ENCODE measurements at places on chromosomes 5 and 9. TPM values are rescaled to one million over a fixed set of nuclear protein-coding genes. Genes with fewer than 3 reads are reported as not detected.

GRCh38 chr5:58946230-58946629 lies 363.4 kb downstream of the RAB3C start:
- DNase-seq, result no peak

- no peak for DNase-seq
Measured at GRCh38 chr9:128164307-128164885, 4.3 kb downstream of the BBLN start.

DNA sequence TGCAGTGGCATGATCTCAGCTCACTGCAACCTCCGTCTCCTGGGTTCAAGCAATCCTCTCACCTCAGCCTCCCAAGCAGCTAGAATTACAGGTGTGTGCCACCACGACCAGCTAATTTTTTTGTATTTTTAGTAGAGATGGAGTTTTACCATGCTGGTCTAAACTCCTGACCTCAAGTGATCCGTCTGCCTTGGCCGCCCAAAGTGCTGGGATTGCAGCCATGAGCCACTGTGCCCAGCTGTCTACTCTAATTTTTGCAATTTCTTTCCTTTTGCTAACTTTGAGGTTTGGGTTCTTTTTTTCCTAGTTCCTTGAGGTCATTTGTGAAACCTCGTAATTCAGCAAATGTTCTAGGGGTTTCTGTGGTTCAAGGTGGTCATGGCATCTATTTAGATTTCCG lies 63.7 kb upstream of the PRLR start:
- DNase-seq, result no peak

Gene PCDHGA5
- total RNA-seq, result 3.9 TPM

GRCh38 chr5:148556835-148557234 lies 97.5 kb downstream of the HTR4 start:
- DNase-seq, result no peak

Gene FOXD1
- total RNA-seq, result 15.8 TPM

GRCh38 chr9:117677572-117677971 lies 26.6 kb upstream of the TLR4 start:
- no peak for DNase-seq

- peak; percentile 40 for DNase-seq
Measured at GRCh38 chr5:2128686-2129355, 246.1 kb upstream of the IRX4 start.

GRCh38 chr9:3243683-3244082 lies 282.1 kb downstream of the RFX3 start:
- no peak for DNase-seq

DNA sequence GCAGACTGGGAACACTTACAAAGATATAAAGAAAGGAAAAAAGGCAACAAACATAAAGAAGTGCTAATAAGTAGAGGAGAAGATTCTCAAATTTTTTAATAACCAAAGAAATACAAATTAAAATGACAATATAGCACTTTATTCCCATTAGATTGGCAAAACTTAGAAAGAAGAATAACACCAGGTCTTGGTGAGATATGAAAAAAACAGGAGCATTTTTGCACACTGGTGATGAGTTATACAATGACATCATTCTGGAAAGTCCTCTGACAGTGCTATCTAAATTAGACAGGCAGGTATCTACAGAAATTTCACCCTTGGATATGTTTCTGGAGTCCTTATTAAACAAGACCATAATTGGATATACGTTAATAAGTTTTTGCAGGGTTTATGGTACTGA lies 9.5 kb upstream of the SFXN1 start:
- DNase-seq, result no peak

DNA sequence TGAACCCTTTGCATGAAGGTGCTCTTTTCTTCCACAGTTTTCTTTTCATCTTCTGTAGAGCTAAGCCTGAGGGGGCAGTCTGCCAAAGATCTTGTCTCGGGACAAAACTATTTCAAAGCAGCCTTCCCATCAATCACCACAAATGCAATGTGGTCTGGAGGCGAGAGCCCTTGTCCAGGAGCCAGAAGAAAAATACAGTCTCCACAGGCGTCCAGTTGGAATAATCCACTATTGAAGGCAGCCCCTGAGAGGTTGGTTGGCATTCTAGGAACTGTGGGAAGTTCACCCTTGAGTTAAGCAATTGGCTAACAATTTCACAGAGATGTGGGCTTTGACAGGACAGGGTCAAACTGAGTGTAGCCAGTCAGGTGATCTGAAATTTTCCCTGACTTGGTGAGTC lies 72.0 kb downstream of the SEMA6A start:
- DNase-seq, result no peak

GRCh38 chr5:158153508-158153907 lies 294.6 kb upstream of the CLINT1 start:
- no peak for DNase-seq

DNA sequence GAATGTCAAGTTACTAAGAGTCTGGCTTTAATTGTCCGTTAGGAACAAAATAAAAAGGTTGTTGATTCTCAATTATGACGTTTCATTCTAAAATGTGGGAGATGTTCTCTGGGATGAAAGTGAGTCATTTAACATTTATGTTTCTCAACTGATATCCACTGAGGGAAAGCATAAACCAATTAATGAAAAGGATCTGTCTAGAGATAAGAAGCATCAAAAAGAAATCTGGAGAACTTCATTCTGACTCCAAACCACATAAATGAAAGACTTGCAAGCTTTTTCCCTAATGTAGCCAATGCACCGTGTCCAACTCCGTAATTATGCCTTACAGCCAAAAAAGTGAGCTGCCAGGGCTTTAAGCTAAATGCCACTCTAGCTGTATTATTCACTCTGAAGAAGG lies 654.2 kb downstream of the TLE1 start:
- DNase-seq, result no peak

- no peak for DNase-seq
Measured at GRCh38 chr5:86716121-86716520, 98.4 kb downstream of the COX7C start.

Gene DELE1
- 49.6 TPM for total RNA-seq

DNA sequence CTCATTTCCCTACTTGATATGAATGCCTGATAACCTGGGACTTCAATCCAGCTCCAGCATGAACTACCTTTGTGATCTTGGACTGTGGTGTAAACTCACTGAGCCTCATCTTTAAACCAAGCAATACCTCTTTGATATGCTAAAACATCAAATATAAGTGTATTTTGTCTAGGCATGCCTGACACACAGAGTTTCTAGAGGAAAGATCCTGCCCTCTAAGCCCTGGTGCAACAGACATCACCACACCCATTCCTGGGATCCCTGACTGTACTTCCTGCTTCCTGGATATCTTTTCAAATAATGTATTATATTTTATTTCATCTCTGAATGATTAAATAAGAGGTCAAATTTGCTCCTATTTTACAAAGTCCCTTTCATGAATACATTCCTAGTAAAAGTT lies 55.8 kb downstream of the ANXA2R start:
- DNase-seq, result no peak

DNA sequence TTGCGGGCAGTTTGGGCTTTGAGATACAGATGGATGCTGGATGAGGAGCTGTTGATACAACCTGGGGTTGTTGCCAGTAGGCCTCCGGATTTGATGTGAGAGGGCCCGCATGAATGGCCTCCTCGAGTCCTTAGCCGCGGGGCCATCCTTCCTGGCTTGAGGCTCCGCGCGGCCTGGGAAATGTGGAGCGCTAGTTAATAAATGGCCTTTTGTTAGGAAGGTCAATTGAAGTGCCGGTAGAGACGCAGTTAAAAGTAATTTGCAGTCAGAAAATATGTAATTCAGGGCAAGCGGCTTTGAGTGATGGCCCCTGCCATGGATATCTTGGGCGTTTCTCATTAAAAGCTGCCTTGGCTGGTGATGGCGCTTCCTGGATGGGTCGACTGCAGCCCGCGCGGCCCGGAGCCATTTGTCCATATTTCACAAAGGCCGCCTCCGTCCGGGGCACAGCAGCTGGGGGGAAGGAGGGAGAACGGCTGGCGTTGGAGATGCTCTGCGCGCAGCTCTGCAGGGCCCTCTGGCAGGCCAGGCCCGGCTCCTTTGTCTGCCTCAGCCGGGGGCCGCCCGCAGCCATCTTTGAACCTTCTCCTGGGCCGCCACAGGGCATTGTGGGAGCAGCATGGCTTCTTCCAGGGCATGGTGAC lies 11.2 kb downstream of the MVB12B start:
- no peak for DNase-seq

GRCh38 chr9:34446468-34446891 lies 11.9 kb downstream of the FAM219A start:
- DNase-seq, result no peak

- no peak for DNase-seq
Measured at GRCh38 chr5:40569546-40570270, 110.0 kb upstream of the PTGER4 start.

DNA sequence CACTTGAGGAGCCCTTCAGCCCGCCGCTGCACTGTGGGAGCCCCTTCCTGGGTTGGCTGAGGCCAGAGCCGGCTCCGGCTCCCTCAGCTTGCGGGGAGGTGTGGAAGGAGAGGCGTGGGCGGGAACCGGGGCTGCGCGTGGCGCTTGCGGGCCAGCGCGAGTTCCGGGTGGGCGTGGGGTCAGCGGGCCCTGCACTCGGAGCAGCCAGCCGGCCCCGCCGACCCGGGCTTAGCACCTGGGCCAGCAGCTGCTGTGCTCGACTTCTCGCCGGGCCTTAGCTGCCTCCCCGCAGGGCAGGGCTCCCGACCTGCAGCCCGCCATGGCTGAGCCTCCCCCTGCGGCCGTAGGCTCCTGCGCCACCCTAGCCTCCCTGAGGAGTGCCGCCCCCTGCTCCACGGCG lies 6.2 kb upstream of the SHB start:
- peak; percentile 62 for DNase-seq

DNA sequence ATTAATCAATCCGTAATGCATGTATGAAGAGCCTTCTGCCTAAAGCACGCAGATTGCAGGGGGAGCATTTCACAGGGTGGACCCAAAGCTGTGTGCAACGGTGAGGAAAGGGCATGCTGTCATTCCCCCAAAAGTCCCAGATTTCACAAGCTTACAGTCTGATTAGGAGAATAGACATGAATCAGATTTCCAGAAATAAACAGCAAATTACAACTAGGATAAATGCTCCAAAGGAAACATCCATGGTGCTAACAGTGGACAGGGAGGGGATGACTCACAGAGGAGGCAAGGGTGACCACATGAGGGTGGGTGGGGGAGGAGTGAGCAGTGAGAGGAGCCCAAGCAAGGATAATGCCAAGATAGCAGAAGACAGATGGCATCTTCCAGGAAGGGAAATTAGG lies 258.4 kb upstream of the TAS2R1 start:
- DNase-seq, result no peak

- no peak for DNase-seq
Measured at GRCh38 chr5:77816686-77817085, 40.5 kb upstream of the TBCA start.

DNA sequence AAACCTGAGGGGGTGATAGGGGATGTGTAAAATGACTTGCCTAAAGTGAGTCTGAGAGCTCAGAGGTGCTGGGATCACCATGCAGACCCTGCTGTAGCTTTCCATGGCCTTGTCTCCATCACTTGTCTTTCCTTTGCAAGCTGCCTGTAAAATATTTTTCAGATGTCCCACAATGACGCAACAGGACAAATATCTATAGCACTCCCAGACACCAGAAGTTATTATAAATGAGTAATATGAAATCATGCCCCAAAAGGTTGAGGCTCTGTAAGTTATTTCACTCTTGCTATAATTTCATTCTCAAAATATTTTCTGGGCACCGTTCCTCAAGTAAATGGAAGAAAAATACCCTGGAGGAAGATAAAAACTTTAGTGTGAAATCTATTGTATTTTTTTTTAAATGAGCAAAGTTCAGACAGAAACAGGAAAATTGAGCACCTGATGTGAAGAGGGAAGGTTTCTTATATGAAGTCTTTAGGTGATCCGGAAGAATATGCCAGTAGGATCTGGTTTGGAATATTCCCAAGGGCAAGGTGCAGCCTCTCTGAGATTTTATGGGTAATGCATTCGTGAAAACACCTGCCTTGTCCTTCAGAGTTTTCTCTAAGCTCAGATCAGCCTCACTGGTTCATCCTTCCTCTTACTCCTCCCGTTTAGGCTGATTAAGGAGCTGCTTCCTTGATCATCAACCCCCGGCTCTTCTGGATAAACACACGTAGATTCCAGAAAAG lies 138.3 kb upstream of the DMAC1 start:
- no peak for DNase-seq

Gene CARD9
- 3.9 TPM for total RNA-seq

DNA sequence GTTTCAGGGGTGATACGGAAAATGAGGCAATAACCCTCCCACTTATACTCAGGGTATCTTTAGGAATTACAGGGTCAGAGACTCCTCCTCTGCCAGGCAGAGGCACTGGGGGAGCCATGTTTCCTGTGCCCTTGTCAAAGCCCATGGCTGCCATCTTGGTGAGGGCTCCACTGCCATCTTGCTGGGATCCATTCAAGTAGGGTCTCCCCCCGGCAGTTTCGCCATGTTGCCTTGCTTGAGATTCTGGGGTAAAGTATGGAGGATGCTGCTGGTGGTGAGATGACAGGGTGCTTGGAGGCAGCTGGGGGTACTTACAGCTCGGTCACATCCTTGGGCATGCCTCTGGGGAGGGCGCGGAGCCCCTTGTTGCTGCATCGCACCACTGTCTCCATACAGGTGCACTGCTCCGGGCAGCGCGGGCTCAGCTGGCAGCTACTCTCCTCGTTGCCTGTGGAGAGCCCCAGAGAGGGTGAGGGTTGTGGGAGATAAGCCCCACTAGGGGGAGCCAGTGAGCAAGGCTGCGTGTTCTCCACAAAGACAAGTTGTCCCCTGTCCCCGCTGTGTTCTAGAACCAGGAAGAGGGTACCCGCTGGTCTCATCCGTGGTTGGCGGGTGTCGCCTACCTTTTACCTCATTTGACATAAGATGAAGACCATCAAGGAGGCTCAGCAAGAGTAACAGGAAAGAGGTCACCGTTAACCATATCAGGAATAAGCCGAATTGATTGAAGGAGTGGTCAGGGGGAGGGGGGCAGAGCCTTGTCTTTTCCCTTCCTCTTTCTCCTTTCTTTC lies 169.0 kb upstream of the PANK3 start:
- DNase-seq, result no peak

Gene ENTREP1
- total RNA-seq, result 6.5 TPM

DNA sequence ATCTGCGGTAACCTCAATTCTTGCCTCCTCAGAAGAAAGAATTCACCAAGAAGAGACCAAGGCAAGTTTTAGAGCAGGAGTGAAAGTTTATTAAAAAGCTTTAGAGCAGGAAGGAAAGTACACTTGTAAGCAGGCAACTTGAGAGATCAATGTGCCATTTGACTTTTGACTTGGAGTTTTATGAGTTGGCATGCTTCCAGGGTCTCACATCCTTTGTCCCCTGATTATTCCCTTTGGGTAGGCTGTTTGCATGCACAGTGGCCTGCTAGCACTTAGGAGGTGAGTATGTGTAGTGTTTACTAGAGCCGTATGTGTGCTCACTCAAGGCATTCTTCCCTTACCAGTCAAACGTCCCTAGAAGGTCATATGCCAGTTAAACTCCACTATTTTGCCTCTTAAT lies 111.0 kb upstream of the RAI14 start:
- DNase-seq, result no peak

Gene SLC6A18
- not detected for total RNA-seq
